Left kidney (tissue), 8 donors: ENCODE measurements at places on chromosomes 2 and 18.

DNA sequence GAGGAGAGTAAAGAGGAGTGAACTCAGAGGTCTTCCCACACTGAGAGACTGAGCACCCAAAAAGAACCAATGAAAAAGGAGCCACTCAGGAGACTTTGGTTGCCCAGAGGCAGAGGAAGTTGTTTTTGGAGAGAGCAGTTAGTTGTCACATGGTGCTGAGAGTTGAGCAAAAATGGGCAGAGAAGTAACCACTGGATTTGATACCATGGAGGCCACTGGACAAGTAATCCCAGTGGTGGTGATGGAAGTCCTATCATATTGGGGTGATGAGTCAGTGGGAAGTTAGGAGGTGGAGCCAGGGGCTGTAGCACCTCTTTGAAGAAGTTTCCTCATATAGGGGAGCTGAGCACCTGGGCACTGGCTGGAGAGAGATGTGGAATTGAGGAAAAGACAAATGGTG is 235.8 kb downstream of the TPGS2 start:
- no peak for DNase-seq

DNA sequence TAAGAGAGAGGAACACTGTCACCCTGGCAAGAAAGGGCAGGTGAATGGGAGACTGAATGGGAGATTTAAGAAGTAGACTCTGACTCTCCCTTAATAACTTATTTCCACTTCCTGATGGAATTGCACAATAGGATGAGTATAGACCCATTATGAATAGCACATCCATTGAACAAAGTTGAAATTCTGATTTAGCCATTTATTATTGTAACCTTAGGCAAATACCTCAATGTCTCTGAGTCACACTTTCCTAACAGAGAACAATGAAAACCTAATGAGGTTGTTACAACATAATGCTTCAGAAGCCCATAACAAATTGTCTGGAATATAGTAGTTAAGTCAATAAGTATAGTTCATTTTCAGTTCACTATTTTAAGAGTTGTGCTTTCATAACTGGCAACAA is 78.9 kb downstream of the NRXN1 start:
- no peak for DNase-seq

DNA sequence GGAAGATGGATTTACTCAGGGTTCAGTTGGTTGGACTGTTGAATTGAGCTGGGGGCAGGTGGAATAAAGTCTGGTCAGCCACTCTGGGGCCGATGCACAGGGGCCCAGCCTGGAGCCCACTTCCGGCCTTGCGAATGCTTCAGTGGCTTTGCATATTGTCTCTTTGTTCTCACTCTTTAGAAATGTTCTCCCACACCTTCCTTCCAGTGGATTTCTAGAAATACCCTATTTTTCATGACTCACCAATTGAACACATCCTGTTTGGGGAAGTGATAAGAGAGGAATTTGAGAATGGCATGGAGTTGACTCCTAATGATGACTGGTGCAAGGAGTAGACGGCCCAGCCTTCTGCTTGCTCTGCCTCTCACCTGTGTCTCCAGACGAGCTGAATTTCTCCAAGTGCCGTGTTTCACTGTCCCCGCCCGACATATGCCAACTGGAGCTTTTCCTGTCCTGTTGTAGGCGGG is 28.1 kb downstream of the ASAP2 start:
- DNase-seq, result no peak

DNA sequence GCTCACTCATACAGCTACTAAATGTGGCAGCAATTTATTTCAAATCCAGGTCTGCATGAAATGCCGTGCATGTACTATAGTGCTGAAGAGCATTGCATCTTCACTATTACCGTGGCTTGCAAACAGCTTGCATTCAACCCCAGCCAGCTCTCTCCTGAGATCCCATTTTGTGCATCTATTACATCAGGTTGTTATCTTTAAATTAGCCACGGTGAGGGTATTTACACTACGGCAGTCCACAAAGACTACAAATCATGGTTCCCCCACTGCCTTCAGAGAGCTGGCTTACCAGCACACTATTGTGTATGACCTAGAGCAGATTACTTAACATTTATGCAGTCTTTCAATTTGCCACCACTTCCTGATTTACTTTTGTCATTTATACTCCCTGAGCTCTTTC is 621.3 kb upstream of the LRATD1 start:
- no peak for DNase-seq

GRCh38 chr18:33836564-33836963 is 258.5 kb downstream of the ASXL3 start:
- DNase-seq, result no peak

DNA sequence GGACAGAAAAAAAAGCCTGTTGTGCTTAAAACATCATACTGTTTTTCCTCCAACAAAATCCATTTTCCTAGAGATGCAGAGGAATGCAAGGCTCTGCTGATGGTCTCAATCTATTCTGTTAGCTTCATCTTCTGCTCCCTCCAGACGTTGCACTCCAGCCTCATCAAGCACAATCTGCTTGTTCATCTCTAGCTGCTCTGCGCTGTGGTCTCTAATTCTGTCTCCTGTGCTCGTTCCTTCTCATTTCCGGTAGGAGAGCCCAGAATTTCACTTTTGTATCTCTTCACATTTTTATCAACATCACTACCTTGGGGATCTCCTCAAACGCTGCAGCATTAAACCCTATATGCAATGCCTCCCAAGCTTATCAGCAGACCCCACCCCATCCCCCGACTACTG is 708.9 kb downstream of the RNF144A start:
- no peak for DNase-seq

DNA sequence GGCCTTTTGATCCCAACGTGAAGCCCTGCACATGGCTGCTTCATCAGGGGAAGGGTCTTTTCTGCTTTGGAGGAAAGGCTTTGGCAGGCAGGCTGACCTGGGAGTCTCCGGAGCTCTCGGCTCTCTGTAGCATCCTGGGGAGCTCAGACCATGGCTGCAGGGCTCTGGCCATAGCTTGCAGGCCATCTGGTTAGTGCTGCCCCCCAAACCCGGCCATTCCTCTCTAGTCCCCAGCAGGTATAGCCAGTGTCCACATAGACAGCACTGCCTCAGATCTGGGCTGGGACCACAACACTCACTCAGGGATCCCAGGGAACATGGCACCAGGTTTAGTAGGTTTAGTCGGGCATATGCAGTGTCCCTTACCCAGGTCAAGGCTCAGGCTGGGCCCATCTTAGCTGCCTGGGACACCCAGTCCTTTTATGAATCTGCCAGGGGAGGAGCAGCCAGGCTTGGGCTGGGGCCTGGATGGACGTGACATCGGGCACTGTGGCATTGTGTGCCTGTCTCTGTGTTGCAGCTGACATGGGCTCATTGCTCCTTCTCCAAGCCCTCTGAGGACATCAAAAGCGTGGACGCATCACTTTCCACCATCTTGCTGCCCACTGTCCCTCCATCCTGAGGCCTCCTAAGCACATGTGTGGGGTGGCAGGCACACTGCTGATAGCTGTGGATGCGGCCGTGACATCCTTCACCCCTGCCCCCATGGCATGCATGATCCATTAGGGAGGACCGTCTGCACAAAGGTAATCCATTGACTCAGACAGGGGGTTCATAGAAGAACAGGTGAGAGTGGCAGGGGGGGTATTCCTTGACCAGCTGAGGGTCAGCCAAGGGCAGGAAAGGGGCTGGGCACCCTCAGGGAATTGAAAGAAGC is 19.2 kb upstream of the GPR35 start:
- no peak for DNase-seq

DNA sequence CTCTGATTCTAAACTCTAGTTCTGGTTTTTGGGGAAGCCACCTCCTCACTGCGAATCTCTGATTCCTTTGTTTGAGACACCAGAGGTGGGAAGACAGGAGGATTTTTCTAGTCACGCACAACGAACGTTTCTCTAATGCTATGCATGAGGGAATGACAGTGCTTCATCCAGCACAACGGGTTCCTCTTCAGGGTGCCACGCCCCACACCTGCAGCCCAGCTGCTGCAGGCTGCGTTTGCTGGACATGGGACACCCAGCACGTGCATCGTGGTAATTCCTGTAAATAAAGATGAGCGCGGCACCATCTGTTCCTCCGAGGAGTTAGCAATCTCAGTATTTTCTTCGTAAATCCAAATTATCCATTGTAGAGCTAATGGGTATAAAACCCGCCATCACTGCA is 37.5 kb upstream of the TPO start:
- no peak for DNase-seq

GRCh38 chr2:233244818-233245217 is 6.7 kb upstream of the ATG16L1 start:
- DNase-seq, result no peak

- no peak for DNase-seq
These were observed 70.7 kb downstream of the EDAR start for GRCh38 chr2:108918156-108918874.
